Pancreas (tissue), 10 donors: ENCODE measurements at places on chromosomes 4 and X.

DNA sequence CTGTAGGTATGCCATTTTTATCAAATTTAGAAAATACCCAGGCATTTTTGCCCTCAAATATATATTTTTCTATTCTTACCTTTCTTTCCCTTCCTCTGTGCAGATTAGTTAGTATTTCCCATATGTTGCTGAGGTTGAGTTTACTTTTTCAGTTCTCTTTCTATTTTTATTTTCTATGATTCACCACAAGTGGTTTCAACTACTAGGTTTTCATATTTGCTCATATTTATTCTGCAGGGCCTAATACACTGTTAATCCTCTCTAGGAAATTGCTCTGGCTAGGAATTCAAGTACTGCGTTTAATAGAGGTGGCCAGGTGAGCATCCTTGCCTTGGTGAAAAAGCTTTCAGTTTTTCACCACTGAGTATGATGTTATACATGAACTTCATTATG, 1535.3 kb upstream of the PCDH10 start:
- no peaks in the 10 kb centered on the region for H3K36me3 ChIP-seq
- H3K27ac ChIP-seq = no peak overlapping the region
- DNase-seq = no peak
- H3K27me3 ChIP-seq = peaks cover 4% of the 10 kb centered on the region
- H3K4me3 ChIP-seq = no peak overlapping the region

GRCh38 chrX:42460706-42461105, 317.3 kb downstream of the PPP1R2C start:
- no peaks in the 10 kb centered on the region for H3K36me3 ChIP-seq
- no peak overlapping the region for H3K4me3 ChIP-seq
- DNase-seq = no peak
- no peaks in the 10 kb centered on the region for H3K27me3 ChIP-seq
- H3K27ac ChIP-seq = no peak overlapping the region

DNA sequence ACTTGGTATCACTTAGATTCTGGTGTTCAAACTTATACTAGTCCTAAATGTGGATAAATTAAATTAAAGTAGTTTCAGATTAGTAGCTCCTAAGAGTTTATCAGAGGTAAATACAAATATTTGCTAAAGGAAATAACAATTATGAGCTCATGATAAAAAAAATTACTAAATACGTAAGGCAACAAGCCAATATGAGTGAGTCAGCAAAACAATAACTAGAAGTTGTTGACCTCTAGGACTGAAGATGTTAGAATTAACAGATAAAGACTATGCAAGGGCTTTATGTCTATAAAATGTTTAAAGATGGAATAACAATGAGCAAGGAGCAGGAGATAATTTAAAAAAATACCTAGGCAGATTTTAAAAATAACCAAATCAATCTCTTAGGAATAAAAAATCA, 195.8 kb downstream of the CLCN4 start:
- no peak overlapping the region for H3K4me3 ChIP-seq
- H3K4me1 ChIP-seq = no peaks in the 10 kb centered on the region
- DNase-seq = no peak
- no peaks in the 10 kb centered on the region for H3K36me3 ChIP-seq
- H3K27ac ChIP-seq = no peak overlapping the region

- H3K36me3 ChIP-seq = peaks cover 5% of the 10 kb centered on the region
- no peak for DNase-seq
- H3K4me1 ChIP-seq = no peaks in the 10 kb centered on the region
- H3K4me3 ChIP-seq = no peak overlapping the region
Observed at GRCh38 chr4:122341886-122342285, 36.9 kb upstream of the ADAD1 start.

GRCh38 chr4:150890246-150890645, 124.8 kb downstream of the LRBA start:
- H3K4me1 ChIP-seq = no peaks in the 10 kb centered on the region
- H3K27me3 ChIP-seq = no peaks in the 10 kb centered on the region
- H3K27ac ChIP-seq = no peak overlapping the region
- H3K36me3 ChIP-seq = peaks cover 10% of the 10 kb centered on the region
- DNase-seq = no peak
- no peak overlapping the region for H3K4me3 ChIP-seq

DNA sequence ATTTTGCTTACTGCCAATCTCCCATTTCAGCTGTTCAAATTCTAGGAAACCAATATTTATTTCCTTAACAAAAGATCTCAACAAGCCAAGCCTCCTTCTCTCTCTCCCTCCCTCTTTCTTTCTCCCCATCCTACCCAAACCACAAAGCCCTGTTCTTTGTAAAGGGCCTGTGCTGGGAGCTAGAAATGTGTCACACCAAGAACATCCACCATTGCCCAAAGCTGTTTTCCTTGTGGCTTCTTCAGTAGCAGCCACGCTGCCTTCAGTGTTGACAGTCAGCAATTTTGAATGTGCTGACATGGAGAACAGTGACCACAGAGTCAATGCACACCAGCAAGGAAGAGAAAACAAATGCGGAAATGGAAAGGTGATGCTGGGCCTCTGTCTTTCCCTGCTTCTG, 203.0 kb downstream of the MAML3 start:
- H3K4me1 ChIP-seq = no peaks in the 10 kb centered on the region
- DNase-seq = no peak
- no peaks in the 10 kb centered on the region for H3K36me3 ChIP-seq
- H3K27me3 ChIP-seq = no peaks in the 10 kb centered on the region
- H3K4me3 ChIP-seq = no peak overlapping the region
- H3K27ac ChIP-seq = no peak overlapping the region

DNA sequence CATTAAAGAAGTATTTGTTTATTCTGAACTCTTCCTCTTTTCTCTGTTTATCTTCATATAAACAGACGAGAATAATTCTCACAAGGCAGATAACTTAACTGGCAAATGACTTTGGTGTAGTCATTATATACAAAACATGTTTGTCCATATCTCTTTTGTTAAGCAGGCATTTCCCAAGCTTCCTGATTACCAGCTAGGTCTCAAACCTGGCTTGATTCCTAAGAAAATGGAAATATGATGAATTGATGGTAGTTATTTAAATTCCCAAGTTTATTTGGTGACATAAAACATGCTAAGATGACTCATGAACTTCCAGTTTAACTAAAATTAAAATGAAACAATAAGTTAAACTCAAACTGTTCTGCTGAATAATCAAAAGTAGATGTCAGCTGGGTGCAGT, 96.8 kb downstream of the ARSJ start:
- H3K4me3 ChIP-seq = no peak overlapping the region
- no peaks in the 10 kb centered on the region for H3K27me3 ChIP-seq
- H3K36me3 ChIP-seq = no peaks in the 10 kb centered on the region
- no peak for DNase-seq

- no peak for DNase-seq
- no peak overlapping the region for H3K4me3 ChIP-seq
- H3K27ac ChIP-seq = no peak overlapping the region
- no peaks in the 10 kb centered on the region for H3K36me3 ChIP-seq
- H3K27me3 ChIP-seq = no peaks in the 10 kb centered on the region
Observed at GRCh38 chr4:188262464-188262863, 123.2 kb downstream of the TRIML1 start.

GRCh38 chr4:79497001-79497400, 89.0 kb upstream of the GK2 start:
- H3K27me3 ChIP-seq = no peaks in the 10 kb centered on the region
- H3K27ac ChIP-seq = no peak overlapping the region
- no peaks in the 10 kb centered on the region for H3K36me3 ChIP-seq
- no peak overlapping the region for H3K4me3 ChIP-seq
- no peak for DNase-seq
- no peaks in the 10 kb centered on the region for H3K4me1 ChIP-seq

DNA sequence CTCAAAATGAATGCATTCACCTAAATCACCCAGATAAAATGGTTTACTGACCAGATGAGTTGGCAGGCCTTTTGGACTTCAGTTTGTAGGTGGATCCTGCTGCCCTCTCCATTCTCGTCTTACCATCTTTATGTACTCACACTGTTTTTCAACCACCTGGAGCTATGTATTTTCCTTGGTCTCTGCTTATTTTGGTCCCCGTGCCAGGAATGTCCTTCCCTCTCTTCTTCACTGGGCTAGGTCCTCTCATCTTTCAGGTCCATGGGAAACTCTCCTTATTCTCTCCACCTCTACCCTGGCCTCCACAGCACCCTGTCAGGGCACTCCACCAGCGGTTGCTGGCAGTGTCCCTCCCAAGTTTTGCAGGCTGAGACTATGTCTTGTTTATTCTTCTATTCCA, 2.6 kb downstream of the GPRIN3 start:
- H3K4me3 ChIP-seq = peak overlapping the region; percentile 84
- H3K27me3 ChIP-seq = no peaks in the 10 kb centered on the region
- peak overlapping the region; percentile 83 for H3K27ac ChIP-seq
- no peaks in the 10 kb centered on the region for H3K36me3 ChIP-seq

DNA sequence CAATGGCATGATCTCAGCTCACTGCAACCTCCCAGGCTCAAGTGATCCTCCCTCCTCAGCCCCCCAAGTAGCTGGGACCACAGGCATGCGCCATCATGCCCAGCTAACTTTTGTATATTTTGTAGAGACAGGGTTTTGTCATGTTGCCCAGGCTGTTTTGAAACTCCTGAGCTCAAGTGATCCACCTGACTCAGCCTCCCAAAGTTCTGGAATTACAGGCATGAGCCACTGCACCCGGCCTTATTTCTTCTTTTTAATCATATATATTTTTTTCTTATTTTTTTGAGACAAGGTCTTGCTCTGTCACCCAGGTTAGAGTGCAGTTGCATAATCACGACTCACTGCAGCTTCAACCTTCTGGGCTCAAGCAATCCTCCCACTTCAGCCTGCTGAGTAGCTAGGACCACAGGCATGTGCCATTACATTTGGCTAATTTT, 184.0 kb downstream of the TSPAN5 start:
- no peaks in the 10 kb centered on the region for H3K27me3 ChIP-seq
- no peak for DNase-seq
- no peaks in the 10 kb centered on the region for H3K36me3 ChIP-seq
- no peak overlapping the region for H3K27ac ChIP-seq
- H3K4me3 ChIP-seq = no peak overlapping the region
- H3K4me1 ChIP-seq = no peaks in the 10 kb centered on the region

DNA sequence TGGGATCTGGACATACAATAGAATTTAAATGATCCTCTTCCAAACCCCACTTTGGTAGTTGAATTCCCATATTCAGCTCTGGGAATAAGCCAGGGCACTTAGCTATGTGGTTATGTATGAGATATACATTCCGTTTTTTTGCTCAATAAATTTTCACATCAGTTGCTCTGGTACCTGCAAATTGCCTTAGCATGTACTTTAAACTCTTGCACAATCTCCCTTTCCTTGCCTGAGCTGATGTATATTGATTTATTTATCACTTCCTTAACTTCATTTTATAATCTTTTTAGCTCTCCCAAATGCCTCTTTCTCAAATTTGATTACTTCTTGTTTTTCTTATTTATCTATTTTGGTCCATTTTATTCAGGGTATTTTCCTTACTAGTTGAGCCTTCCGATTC, 90.1 kb upstream of the AGA start:
- H3K4me3 ChIP-seq = no peak overlapping the region
- no peaks in the 10 kb centered on the region for H3K36me3 ChIP-seq
- no peak overlapping the region for H3K27ac ChIP-seq
- no peaks in the 10 kb centered on the region for H3K27me3 ChIP-seq
- DNase-seq = no peak

GRCh38 chrX:102067966-102068723, 57.3 kb upstream of the TCEAL2 start:
- peak; percentile 20 for DNase-seq
- H3K27me3 ChIP-seq = peaks cover 5% of the 10 kb centered on the region
- H3K4me1 ChIP-seq = no peaks in the 10 kb centered on the region
- H3K4me3 ChIP-seq = no peak overlapping the region
- H3K36me3 ChIP-seq = no peaks in the 10 kb centered on the region
- no peak overlapping the region for H3K27ac ChIP-seq

DNA sequence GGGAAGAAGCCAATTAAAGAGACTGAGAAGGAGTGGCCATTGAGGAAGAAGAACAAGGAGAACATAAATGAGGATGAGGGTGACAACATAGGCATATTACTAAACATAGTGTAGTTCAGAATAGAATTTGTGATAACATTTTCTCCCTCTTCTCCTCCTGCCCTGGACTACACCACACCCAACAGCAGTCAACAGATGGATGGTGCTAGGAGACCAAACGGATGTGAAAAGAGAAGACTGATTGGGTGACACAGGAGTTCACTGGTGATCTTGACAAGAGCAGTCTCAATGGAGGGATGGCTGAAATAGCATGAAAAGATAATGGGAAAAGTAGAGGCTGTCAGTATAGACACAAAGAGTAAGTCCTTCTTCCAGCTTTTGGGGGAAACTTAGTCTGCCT, 226.5 kb upstream of the FGF13 start:
- DNase-seq = no peak
- no peaks in the 10 kb centered on the region for H3K36me3 ChIP-seq
- no peaks in the 10 kb centered on the region for H3K4me1 ChIP-seq
- no peak overlapping the region for H3K4me3 ChIP-seq
